Anterior cingulate cortex (tissue), 58 donors: ENCODE measurements at places on chromosomes 2 and 18.

- no peak for DNase-seq
Measured at GRCh38 chr18:60755134-60755533, 382.6 kb upstream of the MC4R start.

DNA sequence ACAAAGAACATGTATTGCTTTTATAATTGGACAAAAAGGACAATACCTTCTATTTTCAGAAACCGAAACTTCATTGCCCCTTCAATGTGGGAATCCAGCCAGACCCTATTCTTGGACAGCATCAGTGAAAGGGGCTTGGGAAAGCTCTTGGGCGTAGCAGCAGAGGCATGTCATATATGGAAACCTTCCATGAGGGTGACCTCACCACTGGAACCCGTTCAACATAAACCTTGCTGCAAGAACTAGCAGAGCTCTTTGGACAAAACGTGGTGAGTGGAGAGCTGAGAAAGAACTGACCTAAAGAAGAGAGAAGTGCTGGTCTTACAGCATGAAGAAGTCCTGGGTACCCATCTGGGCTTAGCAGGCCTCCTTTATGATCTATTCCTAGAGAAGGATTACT, 22.7 kb upstream of the ACTG2 start:
- DNase-seq, result no peak

GRCh38 chr2:232611559-232612218, 21.7 kb upstream of the EFHD1 start:
- peak; percentile 21 for DNase-seq

DNA sequence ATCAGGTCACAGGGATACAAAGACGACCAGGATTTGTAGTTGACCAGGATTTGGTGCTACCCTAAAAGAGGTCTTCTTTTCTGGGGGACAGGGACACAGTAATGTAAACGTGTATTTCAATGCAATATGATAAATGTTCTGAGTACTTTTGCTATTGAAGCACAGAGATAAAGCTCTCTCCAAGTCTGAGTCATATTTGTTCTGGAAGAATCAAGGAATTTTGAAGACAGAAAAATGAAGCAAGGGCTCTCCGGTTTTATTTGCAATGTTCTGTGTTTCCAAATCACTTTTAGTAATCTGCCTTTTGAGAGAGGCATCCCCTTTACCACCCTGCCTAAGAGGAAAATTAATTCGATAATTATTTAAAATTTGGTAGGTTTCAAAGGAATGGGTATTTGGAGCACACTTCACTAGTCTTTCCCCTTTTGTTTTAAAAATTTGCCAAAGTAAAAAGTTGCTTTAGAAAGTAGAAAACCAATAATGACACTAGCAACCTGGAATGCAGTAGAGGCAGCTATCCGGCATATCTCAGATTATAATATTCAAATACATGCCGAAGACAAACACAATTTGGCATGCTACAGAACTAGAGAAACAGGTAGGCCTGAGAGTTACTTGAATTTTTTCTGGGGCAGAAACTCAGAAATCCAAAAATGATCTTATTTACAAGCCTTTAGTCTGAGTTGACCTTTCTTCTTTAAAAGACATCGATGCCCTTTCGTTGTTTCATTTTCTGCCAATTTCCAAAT, 82.7 kb downstream of the MREG start:
- DNase-seq, result no peak

GRCh38 chr2:40374543-40375240, 77.2 kb downstream of the SLC8A1 start:
- DNase-seq, result no peak

- DNase-seq, result no peak
Measured at GRCh38 chr2:61214171-61214570, 52.2 kb downstream of the C2orf74 start.

DNA sequence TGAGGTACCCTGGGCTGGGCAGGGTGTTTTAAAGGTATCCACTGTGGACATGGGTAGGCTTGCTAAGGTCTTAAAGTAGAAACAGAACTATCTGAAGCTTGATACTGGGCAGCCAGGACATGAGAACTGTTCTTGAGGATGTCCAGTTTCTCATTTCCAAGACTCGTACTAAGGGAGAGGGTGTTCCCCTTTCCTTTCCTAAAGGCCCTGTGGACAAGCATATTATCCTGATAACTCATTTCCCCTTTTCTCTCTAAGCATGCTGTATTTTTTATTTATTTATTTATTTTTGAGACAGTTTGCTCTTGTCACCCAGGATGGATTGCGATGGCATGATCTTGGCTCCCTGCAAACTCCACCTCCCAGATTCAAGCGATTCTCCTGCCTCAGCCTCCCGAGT, 273.6 kb downstream of the PRKCE start:
- DNase-seq, result no peak
